Heart left ventricle (tissue), 16 donors: ENCODE measurements at places on chromosomes 13 and 19. TPM values are rescaled to one million over a fixed set of nuclear protein-coding genes. Genes with fewer than 3 reads are reported as not detected.

DNA sequence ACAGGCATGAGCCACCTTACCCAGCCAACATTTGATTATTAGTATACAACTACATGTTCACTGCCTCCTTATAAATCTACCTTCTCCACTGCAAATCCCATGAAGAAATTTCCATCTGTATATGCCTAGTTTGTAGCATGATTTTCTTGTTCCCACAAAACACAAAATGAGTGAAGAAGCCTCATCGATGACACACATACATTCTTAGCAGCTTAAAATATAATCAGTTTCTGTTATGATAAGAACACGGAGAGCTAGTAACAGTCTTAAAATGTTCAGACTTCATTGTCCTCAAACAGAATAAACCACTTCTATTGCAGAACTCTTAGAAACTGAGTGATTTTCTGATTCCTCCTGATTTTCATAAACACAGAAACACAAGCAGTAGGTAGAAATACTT lies 740.5 kb downstream of the PCDH9 start:
- no peak for DNase-seq
- no peaks in the 10 kb centered on the region for H3K27me3 ChIP-seq
- no peaks in the 10 kb centered on the region for H3K36me3 ChIP-seq
- no peaks in the 10 kb centered on the region for H3K4me1 ChIP-seq
- H3K4me3 ChIP-seq: no peak overlapping the region
- H3K27ac ChIP-seq: no peak overlapping the region

DNA sequence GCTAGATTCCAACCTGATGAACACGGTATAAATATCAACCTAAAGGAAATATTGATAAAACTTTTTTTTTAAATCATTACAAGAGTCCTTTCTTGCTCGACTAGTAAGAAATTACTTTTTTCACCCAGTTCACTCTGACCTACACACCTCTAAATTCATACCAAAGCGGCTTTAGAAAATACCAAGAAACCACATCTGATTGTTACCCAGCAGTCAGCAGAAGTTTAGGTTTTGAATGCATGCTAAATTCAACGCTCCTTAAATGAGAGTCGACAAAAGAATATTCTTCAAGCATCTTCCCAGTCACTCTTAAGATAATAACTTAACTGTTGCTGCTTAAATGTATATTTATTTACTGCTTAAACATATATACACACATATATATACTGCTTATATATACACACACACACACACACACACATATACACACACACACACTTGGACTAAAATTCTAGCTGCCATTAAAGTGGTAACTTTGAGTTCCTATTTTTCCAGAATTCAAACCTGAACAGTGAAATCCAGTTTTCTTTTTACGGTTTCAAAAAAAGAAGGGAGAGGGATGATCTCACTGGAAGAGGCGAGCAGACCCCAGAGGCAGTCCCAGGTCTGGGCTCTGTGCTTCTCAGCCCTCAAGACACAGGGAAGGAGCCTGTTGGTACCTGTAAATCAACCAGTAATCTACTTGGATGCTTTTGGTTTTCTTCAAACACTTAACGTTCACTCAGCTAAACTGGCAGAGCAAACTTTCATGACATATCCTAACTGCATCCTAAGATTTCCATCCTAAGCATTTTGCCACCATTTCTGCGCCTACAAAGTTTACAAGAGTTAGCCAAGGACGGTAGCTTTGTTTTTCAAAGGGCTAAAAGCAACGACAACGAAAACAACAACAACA lies 1.7 kb downstream of the STK24 start:
- DNase-seq: no peak
- H3K27me3 ChIP-seq: no peaks in the 10 kb centered on the region
- H3K27ac ChIP-seq: peak overlapping the region; percentile 98
- peak overlapping the region; percentile 99 for H3K4me3 ChIP-seq
- H3K36me3 ChIP-seq: no peaks in the 10 kb centered on the region

DNA sequence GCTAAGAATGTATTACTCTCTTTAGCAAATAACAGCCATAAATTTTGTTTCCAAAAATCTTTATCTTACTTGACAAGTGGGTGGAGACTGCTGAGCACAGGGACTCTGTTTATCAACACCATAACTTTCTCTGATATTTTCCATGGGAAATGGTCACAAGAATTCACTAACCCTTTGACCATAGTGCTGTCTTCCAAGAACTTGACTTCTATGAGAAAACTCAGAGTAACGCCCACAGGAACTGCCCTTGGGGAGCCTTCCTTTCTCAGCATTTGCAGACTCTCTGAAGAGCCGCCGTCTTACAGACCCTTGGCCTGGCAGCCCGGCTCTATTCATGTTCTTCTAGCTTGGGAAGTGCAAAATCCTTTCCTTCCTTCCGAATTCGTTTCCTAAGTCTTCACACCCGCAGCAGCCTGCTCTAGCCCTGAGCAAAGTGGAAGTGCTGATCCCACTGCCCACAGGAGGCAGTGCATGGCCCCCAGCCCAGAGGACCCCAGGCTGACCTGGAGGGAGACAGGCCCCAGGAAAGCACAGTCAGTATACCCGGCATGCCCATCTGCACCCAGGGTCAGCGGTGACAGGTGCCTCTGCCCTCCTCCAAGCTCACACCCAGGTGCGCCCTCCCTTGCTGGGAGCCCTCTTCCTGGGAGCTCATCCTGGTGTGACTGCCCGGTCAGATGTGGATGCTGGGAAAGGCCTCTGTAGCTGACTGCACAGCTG lies 10.2 kb downstream of the GAS6 start:
- H3K4me3 ChIP-seq: no peak overlapping the region
- no peaks in the 10 kb centered on the region for H3K27me3 ChIP-seq
- DNase-seq: peak; percentile 59
- no peak overlapping the region for H3K27ac ChIP-seq
- peaks cover 14% of the 10 kb centered on the region for H3K36me3 ChIP-seq
- H3K4me1 ChIP-seq: peaks cover 75% of the 10 kb centered on the region

DNA sequence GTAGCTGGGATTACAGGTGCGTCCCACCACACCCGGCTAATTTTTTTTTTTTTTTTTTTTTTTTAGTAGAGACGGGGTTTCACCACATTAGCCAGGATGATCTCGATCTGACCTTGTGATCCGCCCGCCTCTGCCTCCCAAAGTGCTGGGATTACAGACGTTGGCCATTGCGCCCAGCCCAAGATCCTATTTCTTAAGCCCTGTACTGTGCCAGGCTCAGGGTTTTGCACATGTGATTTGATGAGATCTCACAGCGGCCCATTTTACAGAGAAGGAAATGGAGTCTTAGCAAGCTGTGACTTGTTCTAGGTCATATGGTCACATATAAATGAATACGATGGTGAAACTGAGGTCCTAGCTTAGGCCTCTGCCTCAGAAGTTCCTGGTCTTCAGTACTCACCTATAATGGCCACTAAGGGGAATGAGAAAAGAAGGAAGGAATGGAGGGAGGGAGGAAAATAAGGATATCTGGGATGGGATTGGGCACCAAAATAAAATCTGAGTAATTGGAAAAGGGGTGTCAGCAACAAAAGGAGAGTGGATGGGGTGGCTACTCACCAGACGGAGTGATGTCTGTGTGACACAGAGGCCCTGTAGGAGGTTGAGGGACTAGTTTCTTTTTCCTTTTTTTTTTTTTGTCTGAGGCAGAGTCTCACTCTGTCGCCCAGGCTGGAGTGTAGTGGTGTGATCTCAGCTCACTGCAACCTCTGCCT lies 1.3 kb downstream of the OSCAR start:
- no peak overlapping the region for H3K4me3 ChIP-seq
- H3K36me3 ChIP-seq: no peaks in the 10 kb centered on the region
- H3K4me1 ChIP-seq: peaks cover 19% of the 10 kb centered on the region
- DNase-seq: no peak
- peaks cover 34% of the 10 kb centered on the region for H3K27me3 ChIP-seq

DNA sequence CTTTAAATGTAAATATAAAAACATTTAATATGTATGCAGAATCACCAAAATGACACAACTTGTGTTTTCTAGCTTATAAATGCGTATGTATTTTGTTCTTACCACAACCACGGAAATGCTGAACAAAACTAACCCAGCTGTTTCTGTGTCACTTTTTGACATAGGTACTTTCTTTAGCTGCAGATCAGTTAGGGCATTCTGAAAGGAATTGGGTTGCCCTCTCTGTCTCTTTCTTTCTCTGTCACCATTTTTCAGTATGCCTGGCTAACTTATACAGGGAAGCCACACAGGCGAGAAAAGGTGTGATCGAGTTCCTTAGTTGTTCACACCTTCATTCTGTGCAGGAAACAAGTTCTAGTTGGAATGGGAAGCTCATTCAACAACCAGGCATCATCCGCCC lies 72.6 kb upstream of the ARGLU1 start:
- no peak overlapping the region for H3K27ac ChIP-seq
- no peaks in the 10 kb centered on the region for H3K36me3 ChIP-seq
- DNase-seq: no peak
- no peaks in the 10 kb centered on the region for H3K27me3 ChIP-seq
- peaks cover 3% of the 10 kb centered on the region for H3K4me1 ChIP-seq
- no peak overlapping the region for H3K4me3 ChIP-seq

GRCh38 chr13:43831088-43831487 lies 44.3 kb upstream of the ENOX1 start:
- no peak for DNase-seq
- no peak overlapping the region for H3K4me3 ChIP-seq
- no peaks in the 10 kb centered on the region for H3K27me3 ChIP-seq
- no peak overlapping the region for H3K27ac ChIP-seq
- no peaks in the 10 kb centered on the region for H3K36me3 ChIP-seq

GRCh38 chr13:30257468-30258099 lies 49.8 kb downstream of the KATNAL1 start:
- peak; percentile 29 for DNase-seq
- peaks cover 13% of the 10 kb centered on the region for H3K36me3 ChIP-seq
- H3K4me1 ChIP-seq: peaks cover 18% of the 10 kb centered on the region
- H3K4me3 ChIP-seq: no peak overlapping the region
- no peaks in the 10 kb centered on the region for H3K27me3 ChIP-seq
- peak overlapping the region; percentile 57 for H3K27ac ChIP-seq

GRCh38 chr19:51422053-51422448 lies 4.6 kb upstream of the SIGLEC10 start:
- no peaks in the 10 kb centered on the region for H3K27me3 ChIP-seq
- DNase-seq: peak; percentile 86
- H3K4me1 ChIP-seq: no peaks in the 10 kb centered on the region

DNA sequence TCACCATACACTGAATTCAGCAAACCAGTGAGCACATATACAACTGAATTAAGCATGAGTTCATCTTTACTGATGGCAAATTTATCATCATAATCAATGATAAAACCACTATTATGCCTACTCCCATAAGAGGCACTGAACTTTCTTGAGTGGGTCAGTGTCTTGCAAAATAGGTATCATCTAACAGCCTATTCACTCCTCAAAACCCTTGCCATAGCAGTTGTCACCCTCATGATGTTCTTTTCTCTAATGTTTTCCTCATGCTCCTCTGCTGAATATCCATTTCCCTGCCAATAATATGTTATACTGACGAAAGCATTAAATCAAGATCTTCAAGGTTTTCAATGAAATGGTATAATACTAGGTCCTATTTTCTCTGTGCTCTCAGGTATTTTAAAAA lies 5.6 kb downstream of the ARGLU1 start:
- H3K4me1 ChIP-seq: peaks cover 76% of the 10 kb centered on the region
- peak overlapping the region; percentile 4 for H3K4me3 ChIP-seq
- DNase-seq: no peak
- H3K27ac ChIP-seq: no peak overlapping the region
- H3K36me3 ChIP-seq: peaks cover 4% of the 10 kb centered on the region

GRCh38 chr13:87877477-87877876 lies 206.3 kb downstream of the SLITRK5 start:
- H3K27me3 ChIP-seq: no peaks in the 10 kb centered on the region
- H3K27ac ChIP-seq: no peak overlapping the region
- H3K4me3 ChIP-seq: no peak overlapping the region

DNA sequence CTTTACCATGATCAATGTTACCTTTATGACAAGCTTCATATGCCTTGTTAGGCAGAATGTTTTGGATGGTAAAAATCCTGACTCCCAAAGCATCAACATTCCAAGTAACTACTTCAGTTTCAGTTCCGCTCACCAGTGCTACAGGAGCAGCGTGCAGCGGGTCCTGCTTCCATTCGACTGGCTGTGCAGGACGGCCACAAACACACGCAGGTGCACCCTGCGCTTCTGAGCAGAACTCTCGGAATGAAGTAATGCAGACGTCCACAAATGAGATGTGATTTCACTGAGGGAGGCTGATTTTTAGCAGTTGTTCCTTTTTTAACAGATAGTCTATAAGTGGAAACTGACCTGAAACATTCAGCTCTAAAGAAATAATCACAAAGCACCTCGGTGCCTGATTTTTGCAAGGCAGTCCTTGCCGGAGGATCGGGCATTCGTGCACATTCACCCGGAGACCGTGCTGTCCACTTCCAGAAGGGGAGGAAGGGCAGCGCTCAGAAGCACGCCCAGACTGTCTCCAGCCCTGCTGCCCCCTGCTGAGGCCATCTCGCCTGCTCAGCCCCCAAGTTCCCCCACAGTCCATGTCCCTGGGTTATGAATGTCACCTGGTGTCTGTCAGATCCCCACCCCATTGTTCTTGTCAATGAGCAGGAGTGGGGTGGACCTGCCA lies 85.8 kb downstream of the RAB20 start:
- H3K27ac ChIP-seq: no peak overlapping the region
- H3K36me3 ChIP-seq: peaks cover 84% of the 10 kb centered on the region
- peaks cover 16% of the 10 kb centered on the region for H3K4me1 ChIP-seq
- no peak for DNase-seq
- no peak overlapping the region for H3K4me3 ChIP-seq
- H3K27me3 ChIP-seq: no peaks in the 10 kb centered on the region

- no peak for DNase-seq
- H3K36me3 ChIP-seq: no peaks in the 10 kb centered on the region
Measured at GRCh38 chr13:45674908-45675307, 27.2 kb upstream of the CBY2 start.

DNA sequence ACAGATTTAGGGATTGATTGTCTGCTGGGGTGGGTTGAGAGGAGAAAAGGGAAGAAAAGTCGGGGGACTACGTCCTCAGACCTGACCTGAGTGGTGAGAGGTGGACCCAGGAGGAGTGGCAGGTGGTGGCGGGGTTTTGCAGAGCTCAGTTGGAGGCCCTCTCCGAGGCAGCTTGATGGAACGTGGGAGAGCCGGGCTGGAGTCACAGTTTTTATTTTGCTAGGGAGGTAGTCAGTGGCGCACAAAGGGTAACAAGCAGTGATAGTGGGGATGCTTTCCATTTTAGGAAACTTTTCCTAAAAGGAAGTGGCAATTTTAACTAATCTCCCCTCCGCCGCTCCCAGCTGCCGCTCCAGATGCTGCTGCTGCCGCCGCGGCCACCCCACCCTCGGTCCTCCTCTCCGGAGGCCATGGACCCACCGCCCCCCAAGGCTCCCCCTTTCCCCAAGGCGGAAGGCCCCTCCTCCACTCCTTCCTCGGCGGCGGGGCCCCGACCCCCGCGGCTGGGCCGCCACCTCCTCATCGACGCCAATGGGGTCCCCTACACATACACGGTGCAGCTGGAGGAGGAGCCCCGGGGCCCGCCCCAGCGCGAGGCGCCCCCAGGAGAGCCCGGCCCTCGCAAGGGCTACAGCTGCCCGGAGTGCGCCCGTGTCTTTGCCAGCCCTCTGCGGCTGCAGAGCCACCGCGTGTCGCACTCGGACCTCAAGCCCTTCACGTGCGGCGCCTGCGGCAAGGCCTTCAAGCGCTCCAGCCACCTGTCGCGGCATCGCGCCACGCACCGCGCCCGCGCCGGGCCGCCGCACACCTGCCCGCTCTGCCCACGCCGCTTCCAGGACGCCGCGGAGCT lies 1.1 kb upstream of the ZNF581 start:
- H3K4me1 ChIP-seq: peaks cover 69% of the 10 kb centered on the region
- no peaks in the 10 kb centered on the region for H3K27me3 ChIP-seq
- DNase-seq: no peak
- H3K27ac ChIP-seq: peak overlapping the region; percentile 90
- peaks cover 13% of the 10 kb centered on the region for H3K36me3 ChIP-seq

Gene TEX29
- total RNA-seq: not detected

Gene MCEMP1
- total RNA-seq: not detected

Gene LRG1
- total RNA-seq: 0.67 TPM

Gene WDFY2
- total RNA-seq: 6.5 TPM

Gene PCDH20
- total RNA-seq: 1.3 TPM

Gene CCL25
- total RNA-seq: not detected

Gene TMEM221
- total RNA-seq: not detected

Gene SIGLEC10
- total RNA-seq: 0.58 TPM

Gene WTIP
- total RNA-seq: 23.3 TPM
